ENCODE measurements at places on chromosomes 2 and 18.

DNA sequence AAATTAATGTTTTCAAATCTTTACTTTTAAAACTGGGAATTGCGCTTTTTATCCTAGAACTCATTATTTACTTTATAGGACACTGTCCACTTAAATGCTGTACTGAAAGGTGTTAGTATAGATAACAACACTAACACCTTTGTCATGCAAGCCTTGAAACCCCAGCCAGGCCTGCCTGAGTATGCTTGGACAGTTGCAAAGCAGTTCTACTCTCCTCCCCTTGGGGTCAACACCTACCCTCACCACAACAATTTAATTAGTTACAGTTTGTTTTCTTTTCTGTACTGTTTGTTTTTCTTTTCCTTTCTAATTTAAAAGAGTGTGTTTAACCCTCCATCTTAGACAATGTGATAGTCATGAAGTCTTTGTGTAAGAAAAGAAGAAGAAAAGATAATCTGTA lies 18.9 kb upstream of the FAM98A start:
- DNase-seq = no peak

DNA sequence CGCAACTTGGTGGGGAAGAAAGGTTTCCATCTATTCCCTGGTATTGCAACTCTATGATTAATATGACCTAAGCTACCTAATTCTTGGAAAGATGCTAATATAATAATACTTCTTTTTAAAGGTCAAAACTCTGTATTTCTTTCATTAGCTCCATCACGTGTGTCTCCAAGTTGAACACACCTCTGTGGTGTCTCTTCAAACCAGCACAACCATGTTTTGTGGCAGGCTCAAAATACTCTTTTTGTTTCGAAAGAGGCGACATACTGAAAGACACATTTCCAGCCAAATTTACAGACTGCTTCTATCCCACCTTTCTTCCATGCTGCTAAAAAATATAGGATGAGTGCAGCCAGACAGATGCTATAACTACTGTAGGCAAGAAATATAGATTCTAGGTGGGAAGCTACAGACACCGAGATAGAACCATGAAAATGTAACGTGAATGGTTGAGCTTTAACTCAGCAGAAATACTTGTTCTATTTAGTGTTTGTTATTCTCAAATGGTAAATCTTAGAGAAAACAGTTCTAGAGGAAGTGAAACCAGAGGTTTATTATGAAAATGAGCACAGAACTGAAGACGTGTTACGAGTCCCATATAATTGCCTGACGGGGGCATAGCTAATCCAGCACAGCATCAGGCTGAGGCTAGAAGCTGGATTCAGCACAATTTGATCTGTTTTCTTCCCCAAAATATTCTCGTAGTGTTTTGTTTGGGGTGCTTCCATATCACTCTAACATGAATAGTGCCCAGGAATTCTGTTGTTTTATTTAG lies 991.5 kb upstream of the FANCL start:
- no peak for DNase-seq

- peak; percentile 75 for DNase-seq
These were observed 18.7 kb upstream of the SCYGR1 start for GRCh38 chr2:227406177-227407031.

GRCh38 chr2:160306985-160307384 lies 106.9 kb upstream of the ITGB6 start:
- DNase-seq = no peak

DNA sequence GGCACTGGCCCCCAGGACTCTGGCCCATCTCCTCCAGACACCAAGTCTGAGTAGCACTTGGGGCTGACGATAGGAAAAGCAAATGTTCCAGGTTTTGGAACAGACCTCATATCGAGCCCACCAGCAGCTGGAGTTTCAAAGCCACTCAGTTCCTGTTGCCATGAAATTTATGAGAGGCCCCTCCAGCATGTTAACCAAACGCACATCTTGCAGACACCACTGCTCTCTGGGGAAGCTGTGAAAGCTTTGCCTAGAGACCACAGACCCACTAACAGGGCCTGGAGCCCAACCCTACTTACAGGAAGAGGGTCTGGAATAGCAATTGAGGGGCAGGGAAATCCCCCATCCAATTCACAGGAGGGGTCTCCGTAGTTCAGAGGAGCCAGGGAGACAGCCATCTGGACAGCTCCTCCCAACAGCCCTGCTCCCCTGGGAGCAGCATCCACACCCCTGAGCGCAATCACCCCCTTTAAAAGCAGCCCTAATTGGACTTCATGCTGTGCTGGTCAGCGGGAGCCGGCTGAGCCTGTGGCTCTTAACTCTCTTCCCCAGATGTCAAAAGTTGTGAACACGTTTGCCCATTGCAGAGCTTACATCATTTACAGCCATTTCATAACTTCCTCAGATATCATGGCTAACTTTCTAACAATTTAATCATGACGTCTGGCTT lies 81.3 kb downstream of the TGFA start:
- peak; percentile 78 for DNase-seq

- no peak for DNase-seq
These were observed 11.3 kb downstream of the VPS54 start for GRCh38 chr2:64007924-64008323.

Measured in NCI-H1417 (cell line).